ENCODE measurements at places on chromosomes 4 and X.

GRCh38 chrX:6759655-6760375, 224.9 kb upstream of the VCX3A start:
- DNase-seq, result no peak

DNA sequence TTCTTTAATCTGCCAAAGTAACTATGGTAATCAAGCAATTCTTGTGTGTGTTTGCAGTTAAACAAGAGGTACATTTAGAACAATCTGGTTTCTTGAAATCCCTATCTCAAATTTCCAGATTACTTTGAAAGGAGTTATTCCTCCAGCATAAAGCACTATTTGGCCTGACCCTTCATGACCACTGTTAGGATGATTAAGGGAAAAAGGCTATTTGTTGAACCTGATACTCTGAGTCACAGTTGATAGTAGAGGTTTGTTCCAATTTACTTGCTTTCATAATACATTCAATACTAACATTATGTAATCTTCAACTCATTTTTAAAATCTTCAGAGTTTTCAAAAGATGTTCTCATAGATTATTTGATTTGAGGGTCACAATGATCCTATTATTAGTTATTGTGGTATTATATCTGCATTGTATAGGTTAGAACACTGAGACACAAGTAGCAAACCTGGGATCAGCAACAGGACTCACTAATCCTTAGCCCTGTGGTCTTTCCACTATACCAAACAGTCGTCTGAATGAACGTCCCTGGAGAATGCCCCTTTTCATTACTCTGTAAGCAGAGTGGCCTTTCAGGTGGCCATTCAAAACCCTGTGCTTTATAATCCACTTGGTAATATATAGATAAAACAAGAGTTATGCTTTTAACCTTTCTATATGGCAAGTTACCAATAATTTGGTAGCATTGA, 8.1 kb upstream of the NDST4 start:
- no peak for DNase-seq

DNA sequence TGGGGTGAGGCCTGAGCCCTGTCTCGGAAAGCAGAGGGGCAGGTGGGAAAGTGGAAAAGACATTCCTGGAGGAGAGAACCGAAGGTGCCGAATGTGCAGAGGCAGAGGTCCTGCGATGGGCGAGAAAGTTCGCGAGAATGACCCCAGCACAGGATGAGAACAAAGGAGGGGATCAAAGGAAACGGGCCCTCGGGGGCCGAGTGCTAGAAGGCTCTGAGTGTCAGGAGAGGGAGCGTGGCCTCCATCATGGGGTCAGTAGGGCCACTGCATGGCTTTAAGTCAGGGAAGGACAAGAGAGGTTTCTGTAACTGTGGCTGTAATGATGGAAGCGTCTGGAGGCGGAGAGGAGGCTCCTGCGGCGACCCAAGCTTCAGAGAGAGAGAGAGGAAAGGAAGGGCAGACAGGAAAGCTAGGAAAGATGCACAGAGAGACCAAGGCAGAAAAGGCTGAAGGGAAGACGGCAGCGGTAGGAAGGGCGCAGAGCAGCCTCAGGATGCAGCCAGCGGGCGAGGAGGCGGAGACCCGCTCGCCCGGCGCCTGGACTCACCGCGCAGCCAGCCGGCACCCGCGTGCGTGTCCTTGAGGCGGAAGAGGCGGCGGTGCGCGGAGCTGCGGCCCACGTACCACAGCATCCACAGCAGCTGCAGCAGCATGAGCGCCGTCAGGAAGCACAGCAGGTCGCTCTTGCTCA, 669 bp downstream of the OTOP1 start:
- DNase-seq, result no peak

DNA sequence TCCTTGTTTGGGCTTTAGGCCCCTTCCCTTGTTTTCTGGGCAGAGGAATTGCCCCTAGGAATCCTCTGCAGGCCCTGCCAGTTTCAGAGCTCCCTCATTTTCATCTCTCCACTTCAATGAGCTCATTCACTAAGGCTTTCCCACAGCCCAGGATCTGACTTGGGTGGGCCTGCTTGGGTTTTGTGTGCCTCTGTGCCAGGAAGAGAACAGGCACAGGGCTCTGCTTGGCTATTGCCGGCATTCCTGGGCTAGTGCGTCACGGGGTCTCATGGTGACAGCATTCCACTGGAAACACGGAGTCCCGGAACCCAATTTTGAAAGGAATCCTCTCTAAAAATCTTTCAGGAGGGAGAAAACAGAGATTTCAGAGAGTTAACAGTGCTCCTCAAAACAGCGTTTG, 150.5 kb downstream of the VCX3A start:
- no peak for DNase-seq

DNA sequence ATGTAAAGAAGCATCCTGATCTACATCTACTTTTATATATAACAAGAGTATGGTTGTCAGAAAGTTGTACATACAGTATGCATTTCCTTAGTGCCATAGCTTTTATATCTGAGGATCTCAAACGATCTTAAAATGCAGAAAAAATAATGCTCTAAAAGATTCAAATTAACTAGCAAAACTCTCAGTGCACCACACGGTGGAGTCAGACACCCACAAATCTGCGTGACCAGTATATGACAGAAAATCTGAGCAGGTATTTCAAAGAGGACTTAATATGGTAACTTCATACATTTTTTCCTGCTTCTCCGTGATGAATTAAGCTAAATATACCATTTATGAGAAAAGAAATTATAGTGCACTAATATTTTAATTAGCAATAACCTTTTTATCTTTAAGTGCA, 803.0 kb downstream of the DMD start:
- no peak for DNase-seq

DNA sequence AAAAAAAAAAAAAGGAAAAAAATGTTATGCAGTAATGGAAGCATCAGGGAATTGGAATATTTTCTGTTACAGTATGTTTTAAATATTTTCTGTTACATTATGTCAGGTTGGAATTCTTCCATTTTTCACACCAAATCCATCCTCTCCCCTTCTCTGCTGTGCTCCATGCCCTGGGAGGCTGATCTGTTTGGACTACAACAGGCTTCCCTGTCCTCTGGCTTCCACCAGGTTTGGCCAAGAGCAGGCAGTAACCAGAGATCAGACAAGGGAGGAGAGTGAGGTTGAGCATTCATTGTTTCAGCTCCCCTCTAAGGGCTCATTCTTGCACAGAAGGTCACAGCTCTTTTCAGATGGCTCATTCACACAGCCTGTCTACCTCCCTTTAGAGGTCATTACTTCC, 11.7 kb upstream of the TMEM184C start:
- no peak for DNase-seq

DNA sequence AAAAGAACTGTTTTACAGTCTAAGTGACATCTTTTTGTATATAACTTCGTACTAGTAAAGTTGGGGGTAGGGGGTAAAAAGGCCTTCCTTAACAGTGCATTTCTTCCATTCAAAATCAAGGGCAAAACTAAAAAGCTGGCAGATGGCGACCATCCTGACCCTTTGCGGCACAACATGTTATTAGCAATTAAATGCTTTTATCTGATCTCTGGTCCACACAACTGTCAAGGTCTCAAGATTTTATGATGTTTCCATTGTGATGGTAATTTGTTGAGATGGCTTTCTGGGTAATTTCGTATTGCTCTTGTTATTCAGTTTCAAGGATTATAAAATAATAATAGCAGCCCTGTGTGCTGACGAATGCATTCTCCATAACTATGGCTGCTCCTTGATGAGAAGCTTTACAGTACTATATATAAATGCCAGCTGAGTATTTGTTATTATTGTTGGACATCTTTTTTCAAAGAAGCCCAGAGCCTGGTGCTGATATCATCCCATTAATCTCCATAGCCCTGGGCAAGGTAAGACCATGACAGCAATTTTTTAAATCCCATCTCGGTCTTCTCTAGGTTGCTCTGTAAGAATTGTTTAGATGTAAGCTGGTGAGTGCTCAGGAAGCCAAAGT, 89.5 kb downstream of the CBR4 start:
- DNase-seq, result peak; percentile 54

DNA sequence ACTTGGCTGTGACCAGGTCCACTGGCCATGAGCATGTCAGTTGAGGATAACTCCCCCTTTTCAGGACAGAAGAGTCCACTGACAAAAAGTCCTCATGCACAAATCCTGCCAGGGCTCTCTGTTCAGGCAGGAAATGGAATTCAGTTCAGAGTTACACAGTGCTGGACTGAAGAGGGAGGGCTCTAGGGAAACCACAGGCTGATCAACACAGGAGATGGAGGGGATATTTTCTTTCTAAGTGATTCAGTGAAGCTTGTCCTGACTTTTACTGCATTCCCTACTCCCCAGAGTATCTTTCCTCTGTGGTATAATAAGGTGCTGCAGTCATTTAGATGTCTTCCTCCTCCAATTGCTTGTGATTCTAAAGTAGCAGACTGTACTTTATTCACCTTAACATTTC, 335.5 kb upstream of the IGFBP7 start:
- no peak for DNase-seq

- DNase-seq, result no peak
These were observed 177.5 kb downstream of the NAA11 start for GRCh38 chr4:79148369-79148768.

DNA sequence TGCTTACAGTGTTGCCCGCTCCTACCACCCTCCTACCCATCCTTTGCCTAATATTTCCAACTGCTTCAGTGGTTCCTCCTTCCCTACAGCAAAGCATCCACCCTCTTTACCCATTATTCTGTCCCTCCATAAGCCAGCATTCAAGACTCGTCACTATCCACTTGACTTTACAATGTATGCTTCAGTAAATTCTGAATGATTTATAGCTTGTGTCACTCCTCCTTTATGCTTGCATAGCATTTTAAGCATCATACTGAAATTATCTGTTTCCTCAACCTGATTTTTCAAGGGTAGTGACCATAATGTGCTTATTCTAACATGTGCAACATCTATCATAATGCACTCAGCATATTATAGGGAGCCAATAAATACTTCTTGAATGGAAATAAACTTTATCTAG, 365.5 kb downstream of the RAB28 start:
- peak; percentile 14 for DNase-seq

DNA sequence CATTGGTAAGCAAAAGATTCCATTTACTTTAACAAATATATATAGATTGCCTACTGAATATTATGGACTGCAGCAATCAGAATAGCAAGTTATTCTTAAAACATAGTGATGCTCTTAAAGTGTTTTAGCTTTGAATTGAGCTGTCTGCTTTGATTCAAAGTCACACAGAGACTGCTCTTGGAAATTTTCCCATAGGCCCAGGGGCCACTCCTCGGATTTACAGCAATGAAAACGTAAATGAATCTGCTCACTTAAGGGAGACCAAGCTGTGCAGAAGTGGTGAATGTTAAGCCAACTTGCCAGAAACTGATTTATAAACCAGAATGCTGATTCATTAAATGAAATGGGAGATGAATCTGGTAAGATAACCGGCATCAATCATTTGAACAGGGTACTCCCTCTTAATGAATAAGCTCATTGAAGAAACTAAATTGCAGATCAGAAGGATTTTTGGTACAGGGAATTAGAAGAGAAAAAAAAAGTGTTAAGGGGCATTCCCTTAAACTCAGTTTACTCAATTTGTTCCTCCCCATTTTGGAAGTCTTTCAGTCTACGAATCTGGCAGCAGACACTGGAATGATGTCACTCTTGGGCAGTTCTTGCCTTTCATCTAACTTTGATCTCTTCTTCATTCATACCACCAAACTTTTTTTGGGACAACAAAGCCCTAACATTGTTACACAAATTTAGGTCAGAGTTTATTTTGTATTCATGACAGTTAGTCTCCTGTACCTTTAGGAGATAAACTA, 363.3 kb upstream of the MAGEB2 start:
- no peak for DNase-seq

GRCh38 chrX:119429471-119429870, 30.3 kb downstream of the SLC25A43 start:
- DNase-seq, result no peak

- DNase-seq, result no peak
These were observed 101.0 kb upstream of the HS3ST1 start for GRCh38 chr4:11529625-11530201.

DNA sequence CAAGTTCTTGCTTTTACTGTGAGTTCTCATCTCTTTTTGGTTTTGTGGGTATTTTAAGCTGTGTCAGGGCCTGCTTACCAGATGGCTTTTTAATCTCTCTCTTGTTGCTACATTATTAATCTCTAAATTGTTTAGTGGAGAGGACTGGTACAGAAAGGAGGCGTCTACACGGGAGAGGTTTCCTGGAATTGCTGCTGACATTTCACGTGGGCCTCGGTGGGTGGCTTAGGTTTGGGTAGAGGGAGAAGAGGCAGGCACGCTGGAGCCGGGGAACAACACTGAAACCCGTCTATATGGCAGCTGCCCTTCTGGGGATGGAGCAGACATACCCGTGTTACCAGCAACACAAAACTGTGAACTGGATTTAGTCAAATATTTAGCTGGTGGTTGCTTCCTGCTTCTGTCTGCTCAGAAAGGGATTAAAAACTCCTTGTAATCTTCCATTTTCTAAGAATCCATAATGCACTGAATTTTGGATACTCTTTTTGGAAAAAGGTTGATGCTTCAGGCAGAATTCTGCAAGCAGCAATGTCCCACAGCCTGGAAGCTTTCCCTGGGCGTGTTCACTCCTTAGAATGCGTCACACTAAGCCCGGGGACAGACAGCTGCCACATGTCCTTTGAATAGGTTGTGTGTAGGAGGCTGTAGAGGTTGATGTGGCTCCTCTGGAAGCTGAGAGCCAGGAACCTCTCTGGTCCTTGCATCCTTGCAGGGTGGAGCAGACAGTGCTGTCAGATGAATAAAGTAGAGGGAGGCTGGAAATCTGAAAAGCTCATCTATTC, 199.8 kb upstream of the GATB start:
- no peak for DNase-seq

All from NCI-H1105 treated with DMSO at 0.1 percent for 48 hours (cell line).